ENCODE measurements at places on chromosomes 13 and 19.

- peak; percentile 40 for DNase-seq
Observed at GRCh38 chr13:79679334-79679733, 198.4 kb downstream of the NDFIP2 start.

- no peak for DNase-seq
Observed at GRCh38 chr13:50612717-50613116, 230.8 kb downstream of the DLEU7 start.

DNA sequence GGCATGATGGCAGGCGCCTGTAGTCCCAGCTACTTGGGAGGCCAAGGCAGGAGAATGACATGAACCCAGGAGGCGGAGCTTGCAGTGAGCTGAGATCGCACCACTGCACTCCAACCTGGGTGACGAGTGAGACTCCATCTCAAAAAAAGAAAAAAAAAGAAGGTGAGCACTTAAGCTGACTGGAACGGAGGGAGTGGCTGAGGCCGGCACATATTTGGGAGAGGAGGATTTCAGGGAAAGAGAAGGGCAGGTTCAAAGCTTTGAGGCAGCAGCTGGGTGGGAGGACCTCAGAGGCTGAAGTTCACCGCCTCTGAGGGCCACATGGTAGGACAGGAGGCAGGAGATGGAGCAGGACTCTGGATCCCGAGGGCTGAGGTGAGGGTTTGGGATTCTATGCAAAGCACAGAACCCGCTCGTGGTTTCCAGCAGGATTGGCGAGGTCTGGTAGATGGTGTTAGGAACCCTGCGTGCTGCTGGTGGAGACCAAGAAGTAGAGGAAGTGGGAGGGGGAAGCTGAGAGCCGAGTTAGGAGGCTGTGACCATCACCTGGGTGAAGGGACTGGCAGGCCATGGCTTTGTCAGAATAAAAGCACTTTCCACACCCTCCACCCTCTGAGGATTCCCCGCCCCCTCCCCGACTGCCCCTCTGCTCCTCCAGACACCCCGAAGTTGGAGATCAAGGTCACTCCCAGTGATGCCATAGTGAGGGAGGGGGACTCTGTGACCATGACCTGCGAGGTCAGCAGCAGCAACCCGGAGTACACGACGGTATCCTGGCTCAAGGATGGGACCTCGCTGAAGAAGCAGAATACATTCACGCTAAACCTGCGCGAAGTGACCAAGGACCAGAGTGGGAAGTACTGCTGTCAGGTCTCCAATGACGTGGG is 8.4 kb downstream of the CD22 start:
- no peak for DNase-seq

- DNase-seq, result no peak
Observed at GRCh38 chr13:72383646-72384045, 343.8 kb downstream of the MZT1 start.

DNA sequence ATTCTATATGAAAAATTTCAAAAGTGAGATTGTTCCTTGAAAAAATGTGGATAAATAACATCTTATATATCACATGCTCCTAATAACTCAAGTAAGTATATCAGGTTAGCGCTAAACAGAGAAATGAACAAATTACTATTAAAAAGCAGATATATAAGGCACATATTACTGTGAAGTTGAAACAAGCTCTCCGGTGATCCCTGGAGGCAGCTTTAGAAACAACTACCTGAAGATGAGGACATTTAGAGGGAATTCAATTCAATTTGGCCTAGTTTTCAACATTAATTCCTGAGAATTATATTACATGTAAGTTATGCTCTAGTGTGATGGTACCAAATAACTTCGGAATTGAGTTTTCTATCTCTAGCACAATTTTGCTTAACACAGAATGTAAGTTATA is 1373.6 kb upstream of the SPRY2 start:
- no peak for DNase-seq

GRCh38 chr13:102643656-102644055 is 46.9 kb downstream of the TPP2 start:
- no peak for DNase-seq

GRCh38 chr19:7098096-7098495 is 28.6 kb downstream of the ZNF557 start:
- no peak for DNase-seq

GRCh38 chr19:14166999-14167575 is 30.7 kb upstream of the ASF1B start:
- no peak for DNase-seq

- DNase-seq, result no peak
Observed at GRCh38 chr13:50357586-50358118, 342.4 kb downstream of the KCNRG start.

- DNase-seq, result no peak
Observed at GRCh38 chr13:52703482-52703881, 36.1 kb downstream of the CNMD start.

DNA sequence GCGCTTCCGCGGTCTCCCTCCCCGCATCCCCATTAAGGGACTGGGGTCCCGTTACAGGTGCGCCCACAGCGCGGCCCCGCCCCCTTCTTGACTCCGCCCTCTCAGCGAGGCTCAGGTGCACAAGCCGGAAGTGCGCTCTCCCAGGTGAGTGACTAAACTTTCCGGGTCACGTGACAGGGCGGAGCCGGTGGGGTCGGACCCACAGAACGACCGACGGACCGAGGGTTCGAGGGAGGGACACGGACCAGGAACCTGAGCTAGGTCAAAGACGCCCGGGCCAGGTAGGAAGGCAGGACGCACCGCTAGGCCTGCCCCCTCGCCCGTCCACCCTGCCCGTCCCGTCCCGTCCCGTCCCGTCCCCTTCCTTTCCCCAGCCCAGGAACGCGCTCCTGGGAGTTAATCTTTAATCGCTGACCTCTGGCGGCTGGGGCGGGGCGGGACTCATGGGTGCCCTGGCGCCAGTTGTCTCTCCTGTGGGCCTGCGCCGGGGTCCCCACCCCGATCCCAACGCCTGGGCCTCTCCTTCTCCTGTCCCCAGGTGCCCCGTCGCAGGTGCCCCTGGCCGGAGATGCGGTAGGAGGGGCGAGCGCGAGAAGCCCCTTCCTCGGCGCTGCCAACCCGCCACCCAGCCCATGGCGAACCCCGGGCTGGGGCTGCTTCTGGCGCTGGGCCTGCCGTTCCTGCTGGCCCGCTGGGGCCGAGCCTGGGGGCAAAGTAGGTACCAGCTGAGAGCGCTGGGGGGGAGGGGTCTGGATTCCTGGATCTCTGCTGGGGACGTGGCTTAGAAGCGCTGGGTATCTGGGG is at the start of gene CRB3:
Gene CRB3 (plus strand): TSS at position 202 of the 804 bp plus-strand sequence. CDS start 431 bp downstream, at position 633.
- no peak for DNase-seq

DNA sequence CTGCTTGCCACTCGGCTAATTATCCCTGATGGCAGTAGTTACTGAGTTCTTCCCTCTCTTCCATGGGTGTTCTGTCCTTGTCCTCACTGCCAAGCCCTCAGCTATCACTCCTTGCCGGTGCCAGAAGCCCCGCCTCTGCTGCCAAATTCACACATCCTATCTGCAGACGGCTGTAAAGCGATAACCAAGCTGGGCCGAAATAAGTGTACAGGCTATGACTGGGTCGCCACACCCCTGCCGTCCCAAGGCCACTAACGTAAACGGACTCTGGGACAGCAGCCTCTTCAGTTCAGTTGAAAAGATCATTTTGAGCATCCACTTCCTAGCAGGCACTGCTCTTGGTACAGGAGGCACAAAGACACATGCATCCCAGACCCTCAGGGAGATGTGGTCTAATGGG is 13.3 kb downstream of the SLC7A1 start:
- DNase-seq, result no peak

DNA sequence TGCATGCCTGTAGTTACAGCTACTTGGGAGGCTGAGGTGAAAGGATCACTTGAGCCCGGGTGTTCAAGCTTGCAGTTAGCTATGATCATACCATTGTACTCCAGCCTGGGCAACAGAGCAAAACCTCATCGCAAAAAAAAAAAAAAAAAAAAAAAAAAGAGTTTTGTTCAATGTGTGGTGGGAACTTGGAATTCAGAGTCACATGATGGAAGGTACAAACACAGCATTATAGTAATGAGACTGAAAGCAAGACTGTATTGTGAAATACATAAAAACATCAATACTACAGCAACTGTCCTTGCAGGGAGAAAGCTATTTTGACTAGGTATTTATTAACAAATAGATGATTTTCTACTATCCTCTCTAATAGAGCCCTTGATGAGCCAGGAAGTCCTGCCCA is 393.2 kb downstream of the DLEU7 start:
- DNase-seq, result no peak

DNA sequence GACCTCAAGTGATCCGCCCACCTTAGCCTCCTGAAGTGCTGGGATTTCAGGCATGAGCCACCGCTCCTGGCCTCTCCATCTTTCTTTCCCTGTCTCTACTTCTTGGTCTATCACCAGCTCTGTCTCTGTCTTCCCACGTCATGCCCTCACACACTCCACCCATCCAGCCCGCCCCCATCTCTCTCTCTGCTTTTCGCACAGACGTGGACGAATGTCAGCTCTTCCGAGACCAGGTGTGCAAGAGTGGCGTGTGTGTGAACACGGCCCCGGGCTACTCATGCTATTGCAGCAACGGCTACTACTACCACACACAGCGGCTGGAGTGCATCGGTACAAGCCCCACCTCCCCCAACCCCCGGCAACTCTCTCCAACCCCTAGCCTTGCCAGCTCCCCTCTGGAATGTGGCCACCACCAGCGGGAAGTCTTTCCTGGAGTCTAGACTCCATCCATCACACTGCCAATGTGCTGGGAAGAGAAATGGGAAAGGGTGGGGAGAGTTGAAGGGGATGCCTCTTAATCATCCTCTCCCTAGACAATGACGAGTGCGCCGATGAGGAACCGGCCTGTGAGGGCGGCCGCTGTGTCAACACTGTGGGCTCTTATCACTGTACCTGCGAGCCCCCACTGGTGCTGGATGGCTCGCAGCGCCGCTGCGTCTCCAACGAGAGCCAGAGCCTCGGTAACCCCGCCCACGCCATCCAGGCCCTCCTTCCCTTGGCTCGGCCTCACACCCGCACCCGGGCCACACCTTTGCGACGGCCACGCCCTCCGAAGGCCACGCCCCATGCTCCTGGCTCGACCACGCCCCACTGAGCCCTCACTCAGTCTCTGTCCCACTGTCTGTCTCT is 22.5 kb downstream of the LTBP4 start:
- DNase-seq, result no peak

- DNase-seq, result no peak
Observed at GRCh38 chr19:8148410-8149260, 757 bp downstream of the FBN3 start.

DNA sequence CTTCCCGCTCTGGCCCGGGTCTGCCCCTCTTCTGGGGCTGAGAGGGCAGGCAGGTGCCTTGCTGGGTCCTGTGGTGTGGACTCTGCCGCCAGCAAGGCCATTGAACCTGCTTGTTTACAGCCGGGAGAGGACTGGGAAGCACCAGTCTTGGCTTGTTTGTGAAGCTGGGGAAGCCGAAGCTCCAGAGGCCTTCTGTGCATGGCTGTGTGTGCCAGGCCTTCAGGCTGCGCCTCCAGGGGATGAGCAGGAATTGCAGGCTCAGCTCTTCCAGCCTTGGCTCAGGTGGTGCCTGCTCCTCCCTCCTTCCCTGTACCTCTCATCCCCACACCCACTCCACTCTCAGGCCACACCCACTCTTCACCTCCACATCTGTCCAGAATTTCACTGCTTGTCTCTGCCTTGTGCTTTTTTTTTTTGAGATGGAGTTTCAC is 17.5 kb downstream of the NDUFB7 start:
- no peak for DNase-seq

GRCh38 chr13:46855166-46855565 is 41.7 kb downstream of the HTR2A start:
- no peak for DNase-seq

- peak; percentile 14 for DNase-seq
Observed at GRCh38 chr13:44876782-44877324, 112.4 kb downstream of the NUFIP1 start.

GRCh38 chr19:55668603-55669348 is 6.2 kb upstream of the EPN1 start:
- DNase-seq, result no peak

GRCh38 chr19:926589-927350 is 935 bp downstream of the ARID3A start:
- DNase-seq, result peak; percentile 49

- DNase-seq, result no peak
Observed at GRCh38 chr19:5336195-5336965, 4.2 kb downstream of the PTPRS start.

DNA sequence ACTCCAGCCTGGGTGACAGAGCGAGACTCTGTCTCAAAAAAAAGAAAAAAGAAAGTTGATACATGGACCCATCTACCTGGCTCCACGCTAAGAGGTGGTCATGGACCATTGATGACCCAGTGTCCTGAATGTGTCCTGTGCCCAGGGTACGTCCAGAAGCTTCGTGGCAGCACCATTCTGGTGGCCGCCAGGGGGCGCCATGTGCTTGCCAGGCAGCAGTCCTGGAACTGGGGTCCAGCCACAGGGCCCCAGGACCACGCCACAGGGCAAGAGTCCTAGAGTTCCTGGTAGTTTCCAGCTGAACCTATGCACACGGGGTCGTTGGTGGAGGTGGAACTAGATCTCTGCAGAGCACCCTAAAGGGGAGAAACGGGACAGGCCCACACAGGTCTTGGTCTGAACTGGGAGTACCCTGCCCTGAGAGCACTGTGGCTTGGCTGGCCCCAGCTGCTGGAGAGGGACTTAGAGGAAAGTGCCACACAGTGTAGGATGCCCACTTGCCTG is 19.9 kb upstream of the FBXO27 start:
- DNase-seq, result peak; percentile 65

DNA sequence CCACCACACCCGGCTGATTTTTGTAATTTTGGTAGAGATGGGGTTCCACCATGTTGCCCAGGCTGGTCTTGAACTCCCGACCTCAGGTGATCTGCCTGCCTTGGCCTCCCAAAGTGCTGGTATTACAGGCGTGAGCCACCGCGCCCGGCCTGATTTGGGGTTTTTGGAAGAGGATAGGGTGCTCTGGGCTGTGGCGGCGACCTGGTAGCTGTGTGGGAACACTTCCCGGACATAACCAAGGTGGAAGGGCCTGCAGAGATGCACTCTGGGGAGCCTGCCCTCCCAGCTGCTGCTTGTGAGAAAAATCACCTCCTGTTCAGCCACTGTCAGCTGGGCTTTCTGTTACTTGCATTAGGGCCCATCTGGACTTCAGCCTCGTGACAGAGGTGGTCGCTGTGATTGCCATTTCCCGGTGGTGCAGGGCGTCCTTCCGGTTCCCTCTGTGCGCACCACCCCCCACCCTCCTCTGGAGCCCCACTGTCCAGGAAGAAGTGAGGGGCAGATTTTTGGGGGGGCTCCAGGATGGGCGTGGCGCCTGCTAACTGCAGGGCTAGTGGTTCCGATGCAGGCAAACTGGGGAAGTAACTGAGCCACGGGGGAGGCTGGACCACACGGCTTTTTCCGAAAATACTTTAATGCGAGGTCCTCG is 7.5 kb downstream of the IL4I1 start:
- no peak for DNase-seq

- no peak for DNase-seq
Observed at GRCh38 chr19:7247155-7247554, 47.1 kb downstream of the INSR start.

GRCh38 chr19:36772311-36773222 is at the start of gene ZNF850:
Gene ZNF850, minus strand, starts transcription at chr19:36772807. Its CDS starts 10,201 bp downstream, at chr19:36762606.
- peak; percentile 92 for DNase-seq

GRCh38 chr13:71624653-71625600 is 242.1 kb downstream of the DACH1 start:
- DNase-seq, result no peak

GRCh38 chr13:46983881-46984280 is 87.0 kb upstream of the HTR2A start:
- DNase-seq, result no peak
